ENCODE measurements at places on chromosomes 16 and 17.

DNA sequence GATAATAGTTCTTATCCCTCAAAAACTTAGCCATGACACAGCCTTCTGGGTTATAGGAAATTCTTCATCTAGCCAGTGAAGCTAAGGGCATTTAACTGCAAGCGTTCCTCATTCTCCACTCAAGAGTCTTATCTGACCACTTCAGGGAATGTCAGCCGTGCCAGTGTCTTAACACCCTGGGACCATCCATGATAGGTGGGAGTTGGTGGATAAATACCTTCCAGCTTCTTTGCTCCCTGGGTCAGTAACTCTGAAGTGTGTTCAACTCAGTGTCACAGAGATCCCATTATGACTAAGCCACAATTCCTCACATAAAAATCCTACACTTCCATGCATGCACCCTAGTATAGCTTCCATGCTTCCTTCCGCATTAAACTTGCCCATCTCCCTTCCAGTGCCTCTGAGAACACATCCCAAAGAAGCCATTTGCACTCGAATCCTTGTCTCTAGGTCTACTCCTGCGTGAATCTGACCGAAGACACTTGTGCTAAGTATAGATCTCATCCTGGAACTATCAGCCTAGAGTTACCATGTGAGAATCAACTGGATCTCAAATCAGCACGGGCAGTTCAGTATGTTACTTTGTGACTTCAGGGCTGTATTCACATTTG, 264.3 kb upstream of the MAF start:
- DNase-seq = no peak

- DNase-seq = no peak
These were observed 165.4 kb upstream of the C16orf82 start for GRCh38 chr16:26901196-26901861.

DNA sequence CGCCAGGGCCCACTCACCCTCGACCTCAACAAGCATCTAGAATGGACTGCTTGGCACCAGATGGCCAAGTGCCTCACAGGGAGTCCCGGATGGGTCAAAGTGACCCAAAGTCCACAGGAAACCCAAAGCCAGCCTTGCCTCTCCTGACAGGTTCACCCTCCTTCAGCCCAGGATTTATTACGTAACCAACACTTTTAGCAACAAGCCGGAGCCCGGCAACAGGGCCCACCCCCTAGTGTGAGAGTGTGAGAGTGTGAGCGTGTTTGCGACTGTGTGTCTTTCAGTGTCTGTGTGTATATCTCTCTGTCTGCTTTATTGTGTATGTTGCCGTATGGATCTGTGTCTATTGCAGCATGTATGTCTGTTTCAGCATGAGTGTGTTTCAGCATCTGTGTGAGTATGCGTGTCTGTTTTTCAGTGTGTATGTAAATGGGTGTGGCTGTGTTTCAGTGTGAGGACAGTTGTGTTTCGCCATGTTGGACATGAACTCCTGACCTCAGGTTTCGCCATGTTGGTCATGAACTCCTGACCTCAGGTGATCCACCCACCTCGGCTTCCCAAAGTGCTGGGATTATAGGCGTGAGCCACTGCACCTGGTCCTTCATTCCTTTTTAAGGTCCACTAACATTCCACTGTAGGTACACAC, 13.7 kb upstream of the PEMT start:
- DNase-seq = no peak

- DNase-seq = no peak
These were observed 2.7 kb downstream of the HS3ST3B1 start for GRCh38 chr17:14303343-14304221.

GRCh38 chr17:29357821-29358232, 32.3 kb upstream of the TAOK1 start:
- no peak for DNase-seq

GRCh38 chr17:76709077-76709950, 1.5 kb downstream of the MXRA7 start:
- DNase-seq = no peak

DNA sequence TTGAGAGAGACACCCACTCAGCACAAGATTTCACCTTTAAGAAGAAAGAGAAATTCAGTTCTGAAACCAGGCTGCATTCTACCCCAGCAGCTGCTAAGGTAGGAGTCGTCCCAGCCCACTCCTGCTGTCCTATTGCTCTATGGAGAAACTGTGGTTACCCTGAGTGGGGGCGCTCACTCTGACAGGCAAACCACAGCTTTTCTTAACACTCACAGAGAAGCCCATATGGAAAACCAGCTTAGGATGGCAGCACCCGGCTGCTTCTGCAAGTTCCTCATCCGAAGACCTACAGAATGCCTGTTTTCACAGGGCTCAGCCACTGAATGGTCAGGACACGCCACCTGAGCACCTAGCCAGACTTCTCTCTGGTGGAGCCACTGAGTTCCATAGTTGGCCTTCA, 7.5 kb downstream of the ATP5PD start:
- no peak for DNase-seq

- DNase-seq = no peak
These were observed 18.8 kb downstream of the SCGB1C2 start for GRCh38 chr17:156094-156621.

GRCh38 chr16:73275024-73275423, 227.1 kb upstream of the ZFHX3 start:
- DNase-seq = no peak

DNA sequence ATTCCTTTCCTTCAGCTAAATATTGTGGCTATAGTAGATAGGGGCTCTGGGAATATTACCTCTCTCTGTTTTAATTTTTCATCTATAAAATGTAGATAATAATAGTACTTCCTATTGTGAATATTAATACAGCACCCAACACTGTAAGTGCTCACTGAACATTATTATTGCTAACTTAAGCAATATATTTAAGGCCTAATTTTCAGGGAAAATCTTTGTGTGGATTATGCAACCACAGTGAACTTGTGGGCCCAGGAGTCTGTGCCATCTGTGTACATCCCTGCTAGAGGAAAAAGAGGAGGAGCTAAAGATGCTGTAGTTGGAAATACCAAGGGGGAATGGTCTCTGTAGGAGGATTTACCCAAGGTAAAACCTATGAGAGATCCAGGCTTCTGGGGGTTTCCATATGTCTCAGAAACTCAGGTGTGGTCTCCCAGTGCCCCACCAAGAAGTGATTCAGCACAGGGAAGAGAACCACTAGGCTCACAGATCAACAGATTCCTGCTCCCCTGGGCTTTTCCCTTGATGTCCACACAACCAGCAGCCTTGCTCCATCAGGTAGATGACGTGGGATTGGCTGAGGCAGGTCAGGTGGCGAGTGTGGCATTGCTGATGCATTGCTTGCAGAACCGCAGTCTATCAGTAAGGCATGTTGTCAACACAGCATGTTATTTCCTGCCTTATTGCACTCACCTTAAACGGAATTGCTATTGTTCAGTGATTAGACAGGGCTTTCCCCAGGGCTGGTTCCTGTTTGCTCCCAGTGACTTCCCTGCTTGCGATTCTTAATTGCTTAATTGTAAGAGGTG, 1.6 kb upstream of the N4BP1 start:
- no peak for DNase-seq

DNA sequence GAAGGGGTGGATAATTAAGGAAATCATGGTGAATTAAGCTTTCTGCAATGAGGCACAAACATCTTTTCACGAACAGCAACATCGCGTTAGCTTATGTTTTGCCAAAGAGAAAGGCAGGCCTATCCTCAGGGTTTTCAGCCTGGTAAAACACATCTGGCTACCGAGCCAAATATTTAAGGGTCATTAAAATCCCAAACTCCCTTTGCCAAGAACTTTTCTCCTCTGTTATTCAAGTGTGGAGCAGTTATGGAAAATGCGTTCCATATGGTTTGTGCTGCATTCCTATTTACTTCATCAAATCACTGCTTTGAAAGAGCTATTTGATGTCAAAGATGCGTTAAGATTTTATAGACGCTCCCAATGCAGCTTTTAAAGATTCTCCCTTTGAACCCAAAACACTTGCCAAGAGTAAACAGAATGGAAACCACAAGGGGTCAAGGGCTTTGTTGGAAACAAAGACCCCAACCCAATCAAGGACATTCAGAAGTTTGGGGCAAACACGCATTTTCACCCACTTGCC, 308.3 kb upstream of the CDH5 start:
- no peak for DNase-seq

DNA sequence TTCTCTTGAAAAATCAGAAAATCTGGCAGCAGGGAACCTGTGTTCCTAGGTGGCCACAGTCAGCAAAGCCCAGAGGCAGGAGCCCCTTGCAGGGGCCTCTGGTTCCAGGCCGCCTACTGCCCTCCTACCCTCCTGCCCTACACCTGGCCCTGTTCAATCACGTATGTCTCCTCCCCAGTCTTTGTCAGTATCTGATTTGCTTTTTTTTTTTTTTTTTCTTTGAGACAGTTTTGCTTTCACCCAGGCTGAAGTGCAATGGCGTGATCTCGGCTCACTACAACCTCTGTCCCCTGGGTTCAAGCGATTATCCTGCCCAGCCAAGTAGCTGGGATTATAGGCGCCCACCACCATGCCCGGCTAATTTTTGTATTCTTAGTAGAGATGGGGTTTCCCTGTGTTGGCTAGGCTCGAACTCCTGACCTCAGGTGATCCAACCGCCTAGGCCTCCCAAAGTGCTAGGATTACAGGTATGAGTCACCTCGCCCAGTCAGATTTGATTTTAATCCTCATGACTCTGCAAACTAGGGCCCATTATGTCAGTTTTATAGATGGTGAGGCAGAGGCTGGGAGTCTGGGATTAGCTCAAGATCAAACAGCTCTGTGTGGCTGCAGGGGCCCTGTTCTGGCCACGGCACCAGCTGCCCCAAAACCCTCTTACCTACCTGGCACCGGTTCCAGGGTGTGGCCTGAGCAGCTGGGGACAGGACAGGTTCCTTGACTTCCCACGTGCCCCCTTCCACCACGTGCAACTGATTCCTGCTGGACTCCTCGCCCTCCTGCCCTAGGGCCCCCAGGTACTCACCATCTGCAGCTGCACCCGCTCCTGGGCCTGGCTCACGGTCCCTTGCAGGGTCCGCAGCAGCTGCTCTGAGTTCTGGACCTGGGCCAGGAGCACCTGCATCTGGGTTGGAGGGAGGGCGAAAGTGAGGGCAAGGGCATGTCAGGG, 14.7 kb downstream of the RABEP2 start:
- no peak for DNase-seq

DNA sequence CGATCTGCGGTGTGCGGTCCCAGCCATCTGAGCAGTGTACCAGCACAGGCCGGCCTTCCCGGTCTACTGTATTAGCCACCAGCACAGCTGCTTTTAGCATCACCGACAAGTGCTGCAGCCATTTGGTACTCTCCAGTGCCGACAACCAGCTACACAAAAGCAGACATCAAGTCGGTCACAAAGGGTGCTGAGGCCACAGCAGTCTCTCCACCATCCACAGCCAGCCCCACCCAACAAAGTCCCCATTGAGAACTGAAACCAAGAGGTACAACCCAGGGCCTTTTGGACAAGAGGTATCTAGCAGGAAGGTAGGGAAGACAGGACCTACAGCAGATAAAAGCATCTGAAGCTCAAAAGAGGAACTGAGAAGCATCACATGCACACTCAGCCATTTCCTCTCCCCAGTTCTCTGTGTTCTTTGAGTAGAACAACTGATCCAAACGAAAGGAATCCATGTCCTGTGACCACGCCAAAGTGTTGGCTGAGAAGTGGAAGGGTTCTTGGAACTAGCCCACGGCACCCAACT, 9.5 kb downstream of the MTMR4 start:
- DNase-seq = no peak

DNA sequence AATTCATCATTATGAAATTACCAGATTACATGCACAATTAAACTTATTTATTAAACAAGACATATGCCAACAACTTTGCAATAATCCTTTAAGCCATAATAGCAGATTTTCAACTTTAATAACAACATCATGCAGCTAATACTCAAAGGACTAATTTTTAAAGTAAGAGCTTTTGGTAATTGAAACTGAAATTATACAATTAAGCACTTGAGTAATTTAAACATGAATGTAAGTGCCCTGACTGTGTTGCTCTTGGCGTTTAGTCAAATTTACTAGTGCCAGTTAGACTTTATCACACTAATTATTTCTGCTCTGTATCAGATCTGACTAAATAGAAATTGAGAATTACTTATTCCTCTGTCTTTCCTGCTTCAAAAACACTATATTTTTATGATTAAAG, 46.8 kb upstream of the PSMD7 start:
- DNase-seq = no peak

DNA sequence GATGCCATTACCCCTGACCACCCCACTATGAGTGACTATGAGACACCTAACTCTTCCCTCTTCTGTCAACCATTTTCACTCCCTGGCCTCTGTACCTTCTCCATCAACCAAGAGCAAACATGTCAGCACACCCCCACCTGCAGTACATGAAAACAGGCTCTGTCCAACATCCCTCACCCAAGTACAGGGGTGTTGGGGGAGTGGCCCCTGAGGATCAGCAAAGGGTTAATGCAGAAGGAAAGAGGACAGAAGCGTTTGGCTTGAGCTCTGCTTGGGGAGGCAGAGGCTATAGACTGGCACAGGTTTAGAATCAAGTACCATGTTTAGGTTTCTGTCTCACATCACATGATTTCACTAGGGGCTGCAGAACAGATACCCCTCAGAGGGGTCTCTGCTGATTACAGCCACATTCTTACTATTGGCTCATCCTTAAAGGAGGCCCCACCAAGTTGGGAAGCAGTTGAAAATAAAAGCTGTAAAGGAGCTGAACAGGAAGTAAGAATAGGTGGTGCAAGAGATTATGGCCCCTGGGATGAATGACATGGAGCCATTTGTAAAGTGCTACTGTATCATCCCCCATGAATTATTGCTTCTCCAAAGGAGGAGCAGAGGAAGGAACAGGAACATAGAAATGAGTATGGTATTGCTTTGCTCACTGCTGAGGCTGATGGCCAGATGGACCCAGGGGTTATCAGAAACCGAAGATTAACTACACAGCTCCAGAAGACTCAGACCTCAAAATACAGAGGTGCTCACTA, 2.4 kb upstream of the PSMC3IP start:
- DNase-seq = no peak

GRCh38 chr16:85522842-85523601, 90.1 kb upstream of the GSE1 start:
- DNase-seq = no peak

- DNase-seq = no peak
These were observed 140.0 kb upstream of the RPL38 start for GRCh38 chr17:74063439-74063838.

GRCh38 chr17:75876938-75877751, 1.2 kb downstream of the TRIM47 start:
- DNase-seq = no peak

GRCh38 chr17:37043201-37043600, 94.4 kb downstream of the AATF start:
- DNase-seq = no peak

GRCh38 chr16:23229714-23230113, 47.2 kb downstream of the SCNN1G start:
- DNase-seq = no peak

- no peak for DNase-seq
These were observed 1.0 kb downstream of the ZNRF1 start for GRCh38 chr16:74999609-75000480.
